EH (cell line): ENCODE measurements at places on chromosomes 5 and 9.

DNA sequence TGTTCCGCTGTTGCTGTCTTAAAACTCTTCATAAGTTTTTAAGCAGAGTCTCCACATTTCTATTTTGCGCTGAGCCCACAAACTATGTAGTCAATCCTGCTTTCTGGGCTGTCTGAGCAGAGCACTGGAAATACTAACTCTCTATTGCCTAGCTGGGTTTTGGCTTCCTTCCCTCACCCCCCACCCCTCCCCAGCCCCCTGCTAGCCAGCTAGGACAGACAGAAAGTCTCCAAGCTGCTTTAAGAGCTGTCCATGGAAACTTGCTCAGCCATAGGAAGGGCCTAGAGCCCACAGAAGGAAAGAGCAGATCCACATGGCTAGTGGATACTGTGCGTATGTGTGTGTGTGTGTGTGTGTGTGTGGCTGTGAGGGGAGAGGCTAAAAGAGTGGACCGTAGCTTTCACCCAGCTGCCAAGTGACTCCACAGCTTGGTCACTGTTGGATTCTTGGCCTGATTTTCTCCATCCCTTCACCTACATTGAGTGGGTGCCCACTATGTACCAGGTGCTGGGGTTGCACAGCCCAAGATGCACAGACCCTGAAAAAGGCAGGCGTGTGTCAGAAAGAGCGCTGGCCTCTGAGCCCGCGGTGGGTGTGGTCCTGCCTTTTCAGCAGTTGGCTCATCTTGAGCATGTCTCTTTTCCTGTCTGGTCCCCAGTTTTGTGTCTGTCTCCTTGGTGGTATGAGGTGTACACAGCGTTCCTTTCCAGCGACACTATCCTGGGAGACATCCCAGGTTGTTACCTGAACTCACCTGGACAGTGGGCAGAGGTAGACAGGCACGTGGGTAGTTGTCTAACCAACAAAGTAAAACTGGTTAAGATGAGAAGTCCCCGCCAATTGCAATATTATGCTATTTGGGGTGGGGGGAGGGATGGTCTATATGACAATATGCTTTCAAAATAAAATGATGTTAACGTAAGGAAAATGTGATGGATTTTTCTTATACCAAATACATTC lies 5.4 kb upstream of the NKX2-5 start:
- peak; percentile 17 for DNase-seq

GRCh38 chr9:5448461-5449435 lies 1.6 kb upstream of the CD274 start:
- DNase-seq: no peak

DNA sequence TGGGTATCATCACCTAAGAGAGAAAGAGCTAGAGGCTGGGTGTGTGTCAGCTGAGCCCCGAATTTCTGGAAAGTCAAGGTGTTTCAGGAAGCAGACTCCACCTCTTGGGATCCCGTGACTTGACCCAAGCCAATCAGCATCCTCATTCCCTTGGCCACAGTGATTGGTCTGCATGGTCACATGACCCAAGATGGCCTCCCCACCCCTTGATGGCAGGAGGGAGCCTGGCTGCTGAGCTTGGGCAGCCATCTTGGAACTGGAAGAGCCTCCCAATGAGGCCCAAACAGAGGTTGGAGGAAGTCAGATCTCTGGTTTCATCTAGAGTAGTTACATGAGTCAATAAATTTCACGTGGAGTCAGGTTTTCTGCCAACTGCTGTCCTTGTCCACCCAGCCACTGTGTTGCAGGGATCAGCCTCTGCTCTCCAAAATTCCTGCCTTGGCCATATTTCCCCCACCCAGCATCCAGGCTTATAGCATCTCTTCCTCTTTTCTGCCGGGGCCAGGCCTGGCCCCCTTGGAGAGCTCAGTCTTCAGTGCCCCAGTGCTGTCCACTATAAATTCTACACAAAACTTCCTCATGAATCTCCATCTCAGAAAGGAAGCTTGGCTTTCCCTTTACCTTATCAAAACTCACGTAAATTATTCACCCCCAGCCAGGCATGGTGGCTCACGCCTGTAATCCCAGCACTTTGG lies 17.2 kb upstream of the SUSD3 start:
- no peak for DNase-seq

DNA sequence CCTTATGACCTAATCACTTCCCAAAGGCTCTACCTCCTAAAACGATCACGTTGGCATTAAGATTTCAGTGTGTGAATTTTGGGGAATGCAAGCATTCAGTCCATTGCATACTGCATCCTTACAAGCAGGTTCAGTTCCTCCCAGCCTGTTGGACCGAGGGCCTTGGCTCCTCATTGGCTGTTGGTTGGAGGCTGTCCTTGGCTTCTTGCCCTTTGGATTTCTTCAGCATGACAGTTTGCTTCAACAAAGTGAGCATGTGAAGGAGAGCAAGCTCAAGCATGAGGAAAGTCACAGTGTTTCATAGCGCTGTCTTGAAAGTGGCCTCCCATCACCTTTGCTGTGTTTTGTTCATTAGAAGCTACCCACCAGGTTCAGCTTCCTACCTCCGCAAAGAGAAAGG lies 109.5 kb downstream of the GADD45G start:
- peak; percentile 4 for DNase-seq

DNA sequence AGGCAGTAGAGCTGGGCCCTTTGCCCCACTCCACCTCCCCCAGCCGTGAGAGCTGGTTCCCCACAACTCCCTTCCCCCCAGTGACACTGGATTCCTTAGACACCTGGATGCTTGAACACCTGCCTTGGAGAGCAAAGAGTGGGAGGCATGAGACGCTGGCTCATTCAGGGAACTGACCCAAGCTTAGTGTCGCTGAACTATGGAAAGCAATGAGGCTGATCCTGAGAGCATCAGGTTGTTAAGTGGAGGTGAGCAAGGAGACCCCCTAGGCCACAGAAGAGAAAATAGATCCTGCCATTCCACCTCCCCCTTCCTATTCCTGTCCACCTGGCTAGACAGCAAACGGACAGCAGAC lies 2.0 kb downstream of the CCL19 start:
- DNase-seq: no peak

DNA sequence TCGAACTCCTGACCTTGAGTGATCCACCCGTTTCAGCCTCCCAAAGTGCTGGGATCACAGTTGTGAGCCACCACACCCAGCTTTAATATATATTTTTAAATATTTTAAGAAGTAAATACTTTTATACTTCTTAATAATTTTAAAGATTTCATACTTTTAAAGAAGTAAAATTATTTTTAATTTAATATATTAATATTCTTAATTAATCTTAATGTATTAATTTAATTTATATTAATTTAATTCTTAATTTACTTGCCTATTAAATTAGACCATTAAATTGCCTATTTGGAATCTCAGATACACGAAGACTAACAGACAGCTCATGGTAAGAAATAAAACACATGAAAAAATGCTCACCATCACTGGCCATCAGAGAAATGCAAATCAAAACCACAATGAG lies 1087.4 kb downstream of the CDH18 start:
- DNase-seq: no peak

- no peak for DNase-seq
Observed at GRCh38 chr5:65334077-65334476, 147.6 kb downstream of the ADAMTS6 start.

GRCh38 chr9:90085633-90086032 lies 480.8 kb downstream of the GADD45G start:
- DNase-seq: no peak

GRCh38 chr9:14415947-14416346 lies 102.0 kb upstream of the NFIB start:
- peak; percentile 83 for DNase-seq

GRCh38 chr5:32163053-32163452 lies 11.1 kb downstream of the GOLPH3 start:
- no peak for DNase-seq
